ENCODE measurements at places on chromosomes 6 and 20.

DNA sequence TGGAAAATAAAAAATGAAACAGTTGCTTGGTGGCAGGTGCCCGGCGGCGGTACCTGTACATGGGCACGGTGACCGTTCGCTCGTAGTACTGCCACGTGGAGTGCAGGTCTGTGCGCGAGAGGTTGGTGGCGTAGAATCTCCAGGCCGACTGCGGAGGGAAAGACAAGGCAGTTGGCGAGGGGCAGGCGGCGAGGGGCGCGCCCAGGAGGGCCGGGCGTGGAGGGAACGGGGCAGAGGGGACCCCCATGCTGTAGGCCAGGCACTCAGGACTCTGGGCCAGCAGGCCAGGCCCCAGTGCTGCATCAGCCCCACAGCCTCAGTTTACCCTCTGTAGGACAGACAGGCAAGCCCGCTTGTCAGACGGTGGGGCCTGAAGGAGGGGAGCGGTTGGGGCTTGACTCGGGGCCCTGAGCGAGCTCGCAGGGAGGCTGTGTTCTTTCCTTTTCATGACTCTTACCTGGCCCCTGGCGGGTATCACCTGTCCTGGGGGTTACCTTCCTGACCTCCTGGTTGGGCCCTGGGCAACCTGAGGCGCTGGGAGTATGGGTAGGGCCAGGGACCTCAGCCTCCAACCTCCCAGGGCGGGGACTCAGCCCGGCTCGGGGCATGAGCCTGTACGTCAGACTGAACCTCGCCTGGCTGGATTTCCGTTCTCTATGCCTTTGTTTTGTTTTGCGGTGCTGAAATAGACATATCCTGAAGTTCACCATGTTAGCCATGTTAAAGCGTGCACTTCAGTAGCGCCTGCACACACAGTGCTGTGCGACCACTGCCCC, 38.5 kb downstream of the KCNQ2 start:
- no peak for DNase-seq

DNA sequence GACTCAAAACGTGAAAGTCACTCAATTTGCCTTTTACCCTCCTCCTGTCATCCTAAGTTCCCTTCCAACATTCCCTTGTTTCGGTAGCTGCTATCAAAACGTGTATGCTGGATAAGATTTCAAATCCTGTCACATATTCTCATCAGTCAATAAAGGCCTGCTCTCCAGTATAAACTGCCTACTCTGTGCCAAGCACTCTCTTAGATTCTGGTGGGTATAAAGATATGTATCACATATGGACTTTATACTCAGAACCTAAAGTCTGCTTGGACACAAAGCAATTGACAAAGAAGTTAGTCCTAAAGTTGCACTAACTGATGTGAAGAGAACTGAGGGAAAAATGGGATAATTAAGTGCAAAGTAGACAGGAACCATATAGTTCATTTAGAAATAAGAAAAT, 476.6 kb upstream of the MARCKS start:
- DNase-seq = no peak

DNA sequence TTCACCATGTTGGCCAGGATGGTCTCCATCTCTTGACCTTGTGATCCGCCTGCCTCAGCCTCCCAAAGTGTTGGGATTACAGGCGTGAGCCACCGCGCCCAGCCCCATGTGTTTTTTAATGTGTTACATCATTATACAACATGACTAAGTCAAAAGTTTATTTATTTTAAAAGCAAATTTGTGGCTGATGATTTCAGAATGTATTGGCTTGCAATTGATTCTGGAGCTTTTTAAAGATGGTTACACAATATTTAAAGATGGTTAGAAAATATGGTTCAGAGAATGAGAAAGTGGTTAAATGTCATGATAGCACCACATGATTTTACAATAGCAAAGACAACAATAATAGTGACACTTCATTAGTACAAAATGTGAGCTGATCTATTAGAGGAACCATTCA, 80.5 kb downstream of the SASH1 start:
- no peak for DNase-seq

DNA sequence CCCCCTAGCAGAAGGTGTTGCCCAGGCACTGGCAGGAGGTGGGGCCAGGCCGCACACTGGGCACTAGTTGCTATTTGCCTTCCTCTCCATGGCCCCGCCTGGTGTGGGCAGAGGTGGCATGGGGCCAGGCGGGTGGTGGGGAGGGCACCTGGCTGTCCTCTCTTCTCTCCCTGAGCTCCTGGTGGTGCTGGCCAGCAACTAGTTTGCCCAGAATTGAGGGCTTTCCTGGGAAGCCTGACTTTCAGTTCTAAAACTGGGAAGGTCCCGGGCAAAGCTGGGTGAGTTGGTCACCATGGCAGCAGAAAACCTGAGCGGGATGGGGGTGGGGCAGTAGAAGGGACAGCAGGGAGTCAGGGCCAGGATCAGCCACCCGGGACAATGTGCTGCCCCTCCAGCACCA, 48.2 kb downstream of the RBM38 start:
- DNase-seq = no peak

- no peak for DNase-seq
Observed at GRCh38 chr6:16857969-16858592, 96.8 kb upstream of the ATXN1 start.

DNA sequence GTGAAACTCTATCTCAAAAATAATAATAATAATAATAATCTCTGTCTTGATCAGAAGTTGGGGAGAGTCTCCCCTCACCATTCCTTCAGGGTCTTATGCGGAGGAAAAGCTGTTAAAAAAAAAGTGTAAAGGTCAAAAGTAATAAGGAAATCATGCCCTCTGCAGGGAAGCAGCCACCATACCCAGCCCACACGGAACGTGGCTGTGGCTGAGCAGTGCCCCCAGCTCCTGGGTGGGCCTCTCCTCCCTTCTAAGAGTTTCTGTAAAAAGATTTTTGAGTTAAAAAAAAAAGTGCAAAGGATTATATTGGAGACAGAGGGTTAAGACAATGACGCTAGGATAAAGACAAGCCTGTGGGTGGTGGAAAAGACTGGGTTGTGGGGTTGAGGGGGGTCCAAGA, 29.3 kb upstream of the ITCH start:
- DNase-seq = no peak

DNA sequence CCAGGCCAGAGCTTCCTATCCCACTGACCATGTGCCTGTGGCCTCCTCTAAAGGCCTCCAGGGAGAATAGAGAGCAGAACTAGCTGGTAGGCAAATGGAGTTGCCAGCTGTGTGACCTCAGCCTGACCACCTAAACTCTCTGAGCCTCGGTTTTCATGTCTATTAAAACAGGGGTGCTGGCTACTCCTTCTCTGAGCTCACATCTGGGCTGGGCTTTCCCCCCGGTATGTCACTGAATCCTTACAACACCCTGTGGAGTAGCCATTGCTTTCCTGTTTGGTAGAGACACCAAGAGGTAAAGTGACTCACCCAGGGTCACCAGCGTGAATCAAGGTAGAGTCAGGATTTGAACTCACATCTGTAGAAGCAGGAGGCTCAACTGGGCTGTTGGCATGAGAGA, 132.1 kb downstream of the JPH2 start:
- no peak for DNase-seq

DNA sequence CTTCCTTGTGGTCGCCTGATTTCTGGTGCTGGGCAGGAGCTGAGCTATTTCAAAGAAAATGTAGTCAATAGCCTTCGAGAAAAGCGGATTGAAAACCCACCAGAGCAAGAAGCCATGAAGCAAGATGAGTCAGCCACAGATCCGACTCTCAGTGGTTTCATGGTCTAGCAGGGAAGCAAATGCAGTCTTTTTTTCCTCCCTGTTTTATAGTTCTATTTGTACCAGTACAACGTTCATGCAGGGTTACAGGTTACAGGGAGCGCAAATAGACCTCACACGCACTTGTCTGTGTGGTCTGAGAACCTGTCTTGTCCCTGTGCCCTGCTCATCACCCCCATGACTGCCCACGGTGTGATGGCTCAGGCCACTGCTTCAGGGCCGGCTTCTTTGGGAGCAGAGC, 309.8 kb upstream of the SUPT3H start:
- no peak for DNase-seq

DNA sequence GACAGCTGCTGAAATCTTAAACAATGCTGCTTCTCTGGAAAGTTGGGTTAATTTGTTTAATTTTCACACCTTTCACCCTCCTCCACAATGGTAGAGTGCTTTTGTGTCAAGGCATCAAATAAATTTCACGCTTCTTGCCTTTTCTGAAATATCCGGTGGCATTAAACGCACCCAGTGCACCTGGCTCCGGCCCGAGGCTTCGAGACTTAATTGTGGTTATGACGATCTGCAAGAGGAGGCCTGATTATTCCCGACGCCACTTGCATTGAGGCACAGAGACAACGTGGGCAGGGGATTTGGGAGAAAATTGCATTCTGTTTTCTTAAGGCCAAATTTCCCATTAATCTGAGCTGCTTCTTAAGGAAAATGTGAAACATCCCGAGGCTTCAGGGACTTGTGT, 152.2 kb downstream of the CDH4 start:
- no peak for DNase-seq

- DNase-seq = no peak
Observed at GRCh38 chr20:44296011-44296410, 15.0 kb downstream of the FITM2 start.

DNA sequence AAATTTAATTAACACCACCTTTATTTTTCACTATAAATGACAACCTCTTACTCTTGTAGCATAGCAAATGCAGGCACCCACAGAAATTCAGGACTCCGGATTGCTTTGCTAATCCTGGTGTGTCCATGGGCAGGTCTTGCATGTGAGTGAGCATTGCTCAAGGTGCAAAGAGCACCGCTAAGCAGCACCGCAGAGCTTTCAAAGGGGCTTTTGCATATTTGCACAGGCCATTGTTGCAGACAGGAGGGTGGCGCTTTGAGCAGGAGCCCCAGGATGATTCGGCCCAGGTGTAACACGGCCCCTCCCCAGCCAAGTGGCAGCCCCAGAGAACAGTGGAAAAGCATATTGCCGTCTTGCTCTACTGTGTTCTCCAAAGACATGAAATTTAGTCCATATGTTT, 293.2 kb downstream of the NRN1 start:
- no peak for DNase-seq

DNA sequence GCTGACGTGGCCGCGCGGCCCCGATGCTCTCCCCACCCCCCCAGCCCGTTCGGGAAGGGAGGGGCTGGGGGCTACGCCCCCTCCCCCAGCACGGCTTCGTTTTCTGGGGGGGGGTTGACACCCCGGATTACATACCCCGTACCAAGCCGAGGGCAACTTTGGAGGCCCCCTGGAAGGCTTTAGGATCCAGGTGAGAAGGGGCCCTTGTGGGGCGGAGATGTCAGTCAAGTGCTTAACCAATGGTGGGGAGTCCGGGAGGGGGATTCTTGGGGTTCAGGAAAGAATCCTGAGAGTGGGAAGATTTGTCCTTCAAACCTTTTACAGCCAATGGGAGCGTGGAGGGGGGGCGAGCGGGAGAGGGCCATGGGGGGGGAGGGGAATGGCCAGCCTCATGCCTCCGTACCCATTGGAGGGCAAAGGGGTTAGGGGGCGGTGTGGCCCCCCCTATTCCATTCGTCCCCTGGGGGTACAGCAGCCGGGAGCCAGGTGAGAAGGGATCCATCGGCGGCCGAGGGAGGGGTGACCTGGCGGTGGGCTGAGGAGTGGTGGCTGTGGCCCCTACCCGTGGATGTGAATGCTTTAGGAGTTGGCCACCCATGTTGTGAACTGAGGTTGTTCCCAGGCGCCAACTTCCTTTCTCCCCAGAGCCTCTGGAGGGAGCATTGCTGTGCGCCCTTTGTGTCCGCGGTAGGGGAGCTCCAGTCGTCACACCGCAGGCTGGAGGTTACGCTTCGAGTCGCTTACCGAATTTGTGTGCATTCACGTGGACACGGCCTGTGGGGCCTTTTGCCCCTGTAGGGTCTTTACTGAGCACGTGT, 682 bp downstream of the BRD2 start:
- DNase-seq = peak; percentile 69

All from NCI-H1694 treated with DMSO at 0.1 percent for 48 hours (cell line).